ENCODE measurements at places on chromosomes 3 and 15.

- DNase-seq: no peak
Measured at GRCh38 chr3:8223766-8224165, 277.9 kb upstream of the LMCD1 start.

GRCh38 chr15:68080783-68081182, 26.7 kb downstream of the PIAS1 start:
- DNase-seq: no peak

DNA sequence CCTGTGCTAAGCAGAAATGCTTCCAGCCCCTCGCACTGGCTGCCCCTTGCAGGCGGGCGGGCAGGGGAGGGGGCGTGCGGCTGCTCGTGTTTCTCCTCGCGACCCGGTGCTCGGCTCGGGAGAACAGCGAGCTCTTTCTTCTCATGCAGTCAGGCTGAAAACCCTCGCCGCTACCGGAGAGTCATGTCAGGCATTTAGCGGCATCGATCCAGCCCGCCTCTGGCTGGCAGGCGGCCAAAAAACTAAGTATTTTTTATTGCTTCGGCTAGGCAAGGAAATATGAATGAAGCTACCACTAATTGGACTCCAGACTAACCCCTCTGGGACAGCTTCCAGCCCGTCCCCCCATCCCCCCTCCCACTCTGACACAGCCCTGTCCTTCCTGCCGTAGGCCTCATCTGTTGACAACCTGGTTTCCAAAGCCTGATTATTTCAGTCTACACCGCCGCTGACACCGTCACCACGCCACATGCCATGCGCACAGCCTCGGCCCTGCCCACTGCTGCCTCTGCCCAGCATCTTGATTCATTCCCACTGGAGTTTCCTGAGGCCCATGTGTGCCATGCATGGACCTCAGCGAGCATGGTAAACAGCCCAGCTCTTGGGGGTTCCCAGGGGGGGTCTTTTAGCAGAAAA, 35.3 kb downstream of the TLE3 start:
- DNase-seq: peak; percentile 71

GRCh38 chr15:60821462-60822061, 342.6 kb upstream of the ICE2 start:
- DNase-seq: no peak

DNA sequence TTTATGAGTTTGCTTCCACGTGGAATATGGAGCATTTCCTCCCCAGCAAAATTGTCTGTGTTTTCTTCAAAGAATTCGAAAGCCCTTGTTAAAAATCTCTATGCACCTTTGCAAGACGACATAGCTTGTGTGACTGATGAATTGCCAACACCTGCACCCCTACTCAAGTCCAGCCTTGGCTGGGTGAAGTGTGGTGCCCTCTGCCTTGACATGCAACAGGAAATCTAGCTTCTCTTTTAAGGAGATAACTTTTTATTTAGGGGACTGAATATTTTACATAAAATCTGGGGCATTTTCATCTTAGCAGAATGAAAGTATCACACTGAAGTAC, 647 bp downstream of the HMG20A start:
- DNase-seq: no peak

DNA sequence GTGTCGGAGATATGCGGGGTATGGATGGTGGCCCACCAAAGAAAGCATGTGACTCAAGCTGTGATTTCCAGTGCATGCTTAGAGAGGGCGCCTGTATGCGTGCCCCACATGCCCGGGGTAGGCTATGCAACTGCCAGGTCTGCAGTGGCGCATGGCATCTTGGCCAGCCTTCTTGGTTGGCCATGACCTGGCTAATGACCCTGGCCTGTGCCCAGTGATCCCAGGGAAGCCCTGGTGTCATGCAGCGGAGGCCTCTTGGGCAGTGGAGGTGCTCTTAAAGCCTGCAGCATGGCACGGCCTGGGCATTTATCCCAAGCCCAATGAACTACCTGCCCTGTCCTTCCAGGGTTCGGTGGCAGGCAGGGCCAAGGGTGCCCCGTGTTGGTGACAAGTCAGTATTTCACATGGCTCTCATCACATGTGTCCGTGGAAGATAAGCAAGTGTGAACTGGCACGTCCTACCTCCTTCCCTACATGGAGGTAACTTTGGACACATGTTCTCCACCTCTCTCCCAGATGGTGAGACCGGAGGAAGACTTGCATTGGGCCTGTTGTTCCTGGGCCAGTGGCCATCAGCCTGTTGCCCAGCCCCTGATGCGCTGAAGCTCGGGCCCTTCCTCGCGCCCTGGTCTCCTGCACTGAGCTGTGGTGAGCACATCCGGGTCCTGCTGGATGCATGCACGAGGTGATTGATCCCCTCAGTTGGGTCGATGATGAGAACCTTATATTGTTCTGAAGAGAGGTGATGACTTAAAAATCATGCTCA, 192.0 kb downstream of the UBE3A start:
- DNase-seq: no peak

DNA sequence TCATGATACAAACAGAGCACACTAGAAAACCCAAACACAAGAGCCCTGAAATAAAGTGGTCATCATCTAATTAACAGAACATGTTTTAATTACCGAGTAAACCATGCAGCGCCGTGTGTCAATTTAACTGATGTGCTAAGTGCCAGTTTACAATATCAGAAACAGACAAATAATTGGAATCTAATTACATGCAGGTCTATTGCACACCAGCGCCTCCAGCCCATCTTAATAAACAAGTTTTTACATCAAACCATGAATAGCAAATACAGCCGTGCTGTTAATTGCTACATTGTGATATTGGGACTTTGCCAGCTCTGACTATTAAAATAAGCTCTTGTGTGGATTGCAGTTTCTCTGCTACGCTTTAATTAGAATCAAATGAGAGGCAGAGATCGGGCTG, 510.2 kb upstream of the MDFIC2 start:
- peak; percentile 18 for DNase-seq

DNA sequence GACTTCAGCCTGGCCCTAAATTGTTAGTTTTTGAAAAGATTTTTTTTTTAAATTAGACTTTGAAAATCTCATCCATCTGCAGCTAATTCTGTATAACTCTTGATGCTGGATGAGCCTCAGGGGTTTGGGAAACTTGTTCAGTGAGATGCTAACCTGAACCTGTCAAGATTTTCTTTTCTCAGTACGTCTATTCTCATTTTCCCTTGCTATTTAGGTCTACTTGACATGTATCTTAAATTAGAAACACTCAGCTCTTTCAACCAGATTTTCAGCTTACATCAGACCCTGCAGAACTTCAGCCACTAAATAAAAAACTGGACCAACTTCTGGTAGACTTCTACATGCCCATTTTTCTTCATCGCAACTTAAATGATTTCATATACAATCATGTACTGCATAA, 61.4 kb downstream of the MFSD1 start:
- no peak for DNase-seq

- DNase-seq: peak; percentile 11
Measured at GRCh38 chr3:197692641-197693040, 44.1 kb downstream of the RUBCN start.

- peak; percentile 70 for DNase-seq
Measured at GRCh38 chr3:188916934-188917401, 254.8 kb upstream of the TPRG1 start.

DNA sequence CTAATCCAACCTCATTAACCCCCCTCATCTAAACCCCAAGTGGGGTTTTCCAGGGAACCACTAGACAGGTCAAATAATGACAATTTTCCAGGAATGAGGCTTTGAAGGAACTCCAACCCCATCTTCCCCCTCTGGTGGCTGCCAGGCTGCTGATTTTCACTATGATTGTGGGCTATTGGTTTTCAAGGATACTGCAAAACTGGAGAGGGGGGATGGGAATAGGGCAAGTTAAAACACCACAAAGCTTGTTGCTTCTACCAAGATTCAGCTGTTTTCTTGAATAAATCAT, 10.4 kb upstream of the ZNF662 start:
- DNase-seq: no peak

DNA sequence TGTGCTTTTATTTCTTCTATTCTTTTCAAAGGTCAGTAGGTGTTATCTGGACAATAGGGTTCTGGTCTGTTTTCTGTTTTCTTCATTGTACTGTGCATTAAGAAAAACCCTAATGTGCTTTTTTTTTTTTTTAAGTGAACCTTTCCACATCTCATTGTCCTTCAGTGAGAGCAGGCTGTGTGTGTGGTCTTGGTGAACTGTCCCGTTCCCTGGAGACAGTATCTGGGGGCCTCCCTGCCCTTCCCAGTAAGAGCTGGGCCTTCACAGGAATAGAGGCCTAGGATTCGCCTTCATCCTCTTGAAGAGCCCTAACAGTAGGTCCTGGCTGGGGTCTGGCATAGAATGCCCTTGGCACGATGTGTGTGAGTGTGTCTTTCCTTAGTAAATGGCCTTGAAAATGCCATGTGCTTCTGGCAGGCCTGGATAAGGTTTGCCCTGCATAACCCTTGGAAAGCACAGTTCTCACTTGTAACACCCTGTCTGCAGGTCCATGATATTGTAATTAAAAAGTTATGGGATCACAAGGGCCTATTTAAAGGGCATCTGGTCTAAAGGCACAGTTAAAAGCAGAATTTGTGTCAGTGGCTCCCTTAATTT, 81.2 kb downstream of the IGF1R start:
- no peak for DNase-seq

GRCh38 chr15:38320866-38321265, 68.2 kb downstream of the SPRED1 start:
- no peak for DNase-seq

DNA sequence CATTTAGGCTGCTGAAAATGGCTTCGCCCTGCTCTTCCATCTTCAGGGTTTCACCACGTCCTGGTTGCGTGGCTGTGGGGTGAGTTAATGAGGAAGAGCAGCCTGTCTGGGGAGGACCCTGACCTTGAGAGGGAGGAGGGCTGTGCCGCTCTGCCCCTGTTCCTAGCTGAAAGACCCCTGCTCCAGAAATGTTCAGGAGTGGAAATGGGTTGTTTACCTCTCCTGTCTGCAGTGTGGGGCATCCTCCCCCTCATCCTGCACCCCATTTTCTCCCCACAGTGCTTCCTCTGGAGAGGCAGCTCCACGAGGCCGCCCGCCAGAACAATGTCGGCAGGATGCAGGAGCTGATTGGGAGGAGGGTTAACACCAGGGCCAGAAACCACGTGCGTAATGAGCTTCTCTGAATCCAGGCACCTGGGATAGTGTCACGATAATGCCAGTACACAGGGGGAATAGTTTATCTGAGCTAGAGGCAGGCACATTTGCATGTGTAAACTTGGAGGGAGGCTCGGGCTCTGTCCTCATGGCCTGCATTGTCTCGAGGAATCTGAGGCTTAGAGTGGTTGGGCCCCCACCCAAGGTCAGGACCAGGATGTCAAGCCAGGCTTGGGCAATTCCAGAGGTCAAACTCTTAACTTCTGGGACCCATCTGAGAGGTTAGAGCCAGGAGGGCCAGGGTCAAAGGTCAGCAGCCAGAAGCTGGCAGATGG, 4.0 kb downstream of the ANKDD1A start:
- DNase-seq: no peak

DNA sequence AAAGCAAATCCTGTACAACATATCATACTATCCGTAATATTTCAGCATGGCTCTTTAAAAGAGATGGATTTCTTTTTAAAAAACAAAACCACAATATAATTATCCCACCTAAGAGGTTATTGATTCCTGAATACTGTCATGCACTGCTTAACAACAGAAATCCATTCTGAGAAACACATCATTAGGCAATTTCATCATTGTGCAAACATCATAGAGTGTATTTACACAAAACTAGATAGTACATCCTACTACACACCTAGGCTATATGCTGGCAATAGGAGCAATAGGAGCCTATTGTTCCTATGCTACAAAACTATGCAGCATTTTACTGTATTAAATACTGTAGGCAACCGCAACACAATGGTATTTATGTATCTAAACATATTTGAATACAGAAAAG, 242.0 kb downstream of the NEK10 start:
- DNase-seq: no peak

DNA sequence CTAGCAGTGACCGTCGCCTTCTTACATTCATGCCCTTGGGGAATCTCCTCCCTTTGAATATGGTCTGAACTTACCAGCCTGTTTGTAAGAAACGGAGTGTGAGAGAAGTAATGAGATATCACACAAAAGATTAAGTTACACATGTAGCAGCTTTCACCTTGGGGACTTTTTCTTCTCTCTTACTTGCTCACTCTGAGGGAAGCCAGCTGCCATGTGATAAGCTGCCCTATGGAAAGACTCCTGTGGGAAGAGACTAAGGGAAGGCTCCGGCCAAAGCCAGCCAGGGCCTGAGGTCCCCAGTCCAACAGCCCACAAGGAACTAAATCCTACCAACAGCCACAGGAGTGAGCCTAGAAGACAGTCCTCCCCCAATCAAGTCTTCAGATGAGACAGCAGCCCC, 190.4 kb upstream of the TSC22D2 start:
- no peak for DNase-seq

GRCh38 chr3:38125305-38126120, 11.4 kb downstream of the ACAA1 start:
- DNase-seq: no peak

DNA sequence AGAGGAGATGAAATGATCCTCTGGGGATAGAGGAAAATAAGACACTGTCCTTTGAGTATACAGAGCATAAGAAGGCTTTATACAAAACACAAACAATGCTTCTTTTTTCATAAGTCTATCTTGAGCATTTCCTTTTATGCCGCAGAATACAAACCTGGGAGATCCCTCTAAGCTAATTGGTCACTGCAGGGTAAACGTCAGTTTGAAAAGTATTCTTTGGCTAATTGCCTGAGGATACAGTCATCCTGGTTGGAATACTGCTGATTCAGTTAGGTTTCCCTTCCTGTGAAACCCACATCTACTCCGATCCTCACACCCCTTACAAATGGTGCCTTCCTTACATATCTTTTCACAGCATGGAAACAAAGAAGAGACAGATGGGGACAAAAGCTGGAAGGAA, 10.6 kb downstream of the WNT5A start:
- DNase-seq: no peak

DNA sequence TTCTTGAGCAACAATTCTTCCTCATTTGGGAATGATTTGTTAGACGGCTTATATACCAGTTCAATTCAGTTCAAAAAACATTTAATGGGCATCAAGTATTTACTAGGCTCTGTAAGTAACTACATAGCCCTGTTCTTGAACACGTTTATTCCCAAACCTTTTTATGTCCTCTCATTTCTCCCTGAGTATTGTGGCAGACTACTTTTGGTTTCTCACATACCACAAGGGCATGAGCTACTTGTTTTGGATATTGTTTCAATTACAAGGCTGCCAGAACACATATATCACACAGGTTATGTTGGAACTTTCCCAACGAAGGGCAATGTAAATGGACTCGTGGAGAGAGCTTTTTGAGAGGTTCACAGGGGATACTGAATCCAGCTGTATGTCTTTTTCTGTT, 363.8 kb upstream of the NAALADL2 start:
- no peak for DNase-seq

GRCh38 chr15:31081056-31081455, 20.5 kb downstream of the TRPM1 start:
- DNase-seq: peak; percentile 29

DNA sequence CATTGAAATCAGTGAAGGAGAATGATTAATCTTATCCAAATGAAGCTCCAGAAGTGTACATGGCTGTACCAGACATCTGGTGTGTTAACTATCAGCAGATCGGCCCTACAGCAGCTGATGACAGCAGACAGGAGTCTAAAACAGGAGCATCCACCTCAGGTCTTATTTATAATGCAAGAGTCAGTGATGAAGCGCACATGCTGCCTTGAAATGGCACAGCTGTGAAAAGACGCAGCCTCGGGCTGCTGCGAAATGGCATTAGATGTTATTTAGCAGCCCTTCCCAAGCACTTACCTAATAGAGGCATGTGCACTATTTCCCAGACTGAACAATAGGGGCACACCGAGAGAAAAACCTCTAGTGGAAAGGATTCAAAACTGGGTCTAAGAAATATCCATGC, 472.3 kb upstream of the CBLB start:
- no peak for DNase-seq

- DNase-seq: no peak
Measured at GRCh38 chr15:59594493-59594942, 17.1 kb upstream of the GCNT3 start.

Data from pons (tissue), 1 donor.